ENCODE measurements at places on chromosomes 3 and 15. TPM values are rescaled to one million over a fixed set of nuclear protein-coding genes. Genes with fewer than 3 reads are reported as not detected.

GRCh38 chr3:178385280-178385952, 150.8 kb upstream of the KCNMB2 start:
- H3K27me3 ChIP-seq, result no peaks in the 10 kb centered on the region
- H3K27ac ChIP-seq, result peak overlapping the region; percentile 1
- H3K4me1 ChIP-seq, result no peaks in the 10 kb centered on the region
- no peak overlapping the region for H3K4me3 ChIP-seq

The ZIC1 gene
- not detected for total RNA-seq

GRCh38 chr3:156334841-156335545, 214.6 kb downstream of the KCNAB1 start:
- no peaks in the 10 kb centered on the region for H3K27me3 ChIP-seq
- no peak overlapping the region for H3K27ac ChIP-seq
- H3K4me3 ChIP-seq, result no peak overlapping the region

DNA sequence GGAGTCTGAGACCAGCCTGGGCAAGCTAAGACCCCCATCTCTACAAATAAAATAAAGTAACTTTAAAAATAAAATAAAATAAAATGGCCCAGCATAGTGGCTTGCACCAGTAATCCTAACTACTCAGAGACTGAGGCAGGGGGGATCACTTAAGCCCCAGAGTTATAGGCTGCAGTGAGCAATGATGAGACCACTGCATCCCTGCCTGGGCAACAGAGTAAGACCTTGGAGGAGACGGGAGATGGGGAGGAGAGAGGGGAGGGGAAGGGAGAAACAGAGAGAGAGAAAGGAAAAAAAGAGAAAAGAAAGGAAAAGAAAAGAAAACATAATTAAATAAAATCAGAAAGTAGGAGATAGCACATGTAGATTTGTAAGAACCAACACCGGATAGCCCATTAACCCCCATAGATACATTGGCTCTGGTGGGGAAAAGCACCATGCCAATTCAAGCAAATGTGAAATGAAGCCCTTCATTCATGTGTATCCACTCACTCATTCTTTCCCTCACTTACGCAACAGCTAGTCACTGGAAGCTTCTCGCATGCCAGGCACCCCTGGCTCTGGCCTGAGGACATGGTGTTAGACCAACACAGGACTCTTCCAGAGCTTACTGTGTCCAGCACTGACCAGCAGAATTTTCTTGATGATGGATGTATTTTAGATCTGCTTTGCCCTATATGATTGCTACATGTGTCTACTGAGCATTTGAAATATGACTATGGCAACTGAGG, 183.2 kb downstream of the MAGI1 start:
- no peaks in the 10 kb centered on the region for H3K36me3 ChIP-seq
- H3K27ac ChIP-seq, result peak overlapping the region; percentile 46
- peaks cover 64% of the 10 kb centered on the region for H3K4me1 ChIP-seq
- no peak for DNase-seq
- H3K4me3 ChIP-seq, result no peak overlapping the region

The FES gene
- total RNA-seq, result 10.3 TPM

DNA sequence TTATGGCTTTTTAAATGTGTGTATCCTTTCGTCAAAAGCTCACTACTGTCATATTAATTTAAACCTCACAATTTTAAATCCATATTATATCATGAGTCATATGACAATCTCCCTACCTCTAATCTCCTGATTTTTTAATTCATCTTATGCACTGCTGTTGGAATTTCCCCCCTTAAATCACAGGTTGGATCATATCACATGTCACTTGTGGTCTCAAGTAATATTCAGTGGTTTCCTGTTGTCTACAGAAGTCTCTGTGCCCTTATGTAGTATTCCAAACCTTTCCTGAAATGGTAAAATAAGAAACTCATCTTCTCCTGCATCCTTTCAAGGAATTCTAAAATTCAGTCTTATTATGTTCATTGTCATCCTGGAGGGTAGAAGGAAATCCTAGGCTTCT, 116.0 kb upstream of the CBLB start:
- no peaks in the 10 kb centered on the region for H3K36me3 ChIP-seq
- DNase-seq, result no peak
- H3K4me3 ChIP-seq, result no peak overlapping the region
- H3K27ac ChIP-seq, result no peak overlapping the region
- no peaks in the 10 kb centered on the region for H3K4me1 ChIP-seq

DNA sequence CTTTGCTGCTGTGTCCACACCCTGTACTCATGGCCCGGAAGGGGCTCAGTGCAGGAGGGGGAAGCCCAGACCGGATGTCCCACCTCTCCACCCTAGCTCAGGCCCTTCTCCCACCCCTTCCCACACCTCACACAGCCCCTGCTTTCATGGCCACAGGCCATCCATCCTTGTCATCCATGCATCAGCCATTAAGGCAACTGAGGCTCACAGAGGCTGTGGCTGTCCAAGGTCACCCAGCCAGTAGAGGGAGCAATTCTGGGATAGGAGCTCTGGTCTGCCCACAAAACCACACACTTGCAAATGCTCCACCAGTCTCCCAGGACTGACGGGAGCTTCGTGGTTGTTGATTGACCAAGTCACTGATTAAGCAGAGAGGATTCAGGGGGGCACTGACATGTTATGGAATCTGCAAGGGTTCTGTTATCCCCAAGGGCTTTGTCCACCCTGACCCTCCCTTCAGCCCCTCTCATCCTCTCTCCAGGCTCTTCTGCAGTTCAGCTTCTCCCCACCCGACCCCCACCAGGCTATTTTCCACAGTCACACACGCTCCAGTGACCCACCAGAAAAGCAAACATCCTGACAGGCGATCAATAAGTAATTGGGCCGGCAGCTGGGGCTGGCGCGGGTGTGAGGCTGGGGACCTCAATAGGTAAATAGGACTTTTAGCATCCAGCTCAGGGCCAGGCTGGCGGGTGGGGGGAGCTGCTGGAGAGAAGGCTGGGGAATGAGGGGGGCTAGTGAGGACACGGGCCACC, 15.1 kb downstream of the LINGO1 start:
- H3K4me1 ChIP-seq, result no peaks in the 10 kb centered on the region
- H3K27ac ChIP-seq, result no peak overlapping the region
- H3K4me3 ChIP-seq, result no peak overlapping the region
- no peaks in the 10 kb centered on the region for H3K27me3 ChIP-seq
- no peak for DNase-seq

GRCh38 chr15:40899536-40900207, 5.4 kb downstream of the VPS18 start:
- H3K36me3 ChIP-seq, result peaks cover 28% of the 10 kb centered on the region
- H3K4me1 ChIP-seq, result peaks cover 67% of the 10 kb centered on the region
- H3K27me3 ChIP-seq, result no peaks in the 10 kb centered on the region
- H3K4me3 ChIP-seq, result no peak overlapping the region
- no peak overlapping the region for H3K27ac ChIP-seq
